ENCODE measurements at places on chromosomes 11 and 22.

GRCh38 chr11:102761646-102762238, 18.7 kb downstream of the MMP10 start:
- no peak for DNase-seq

GRCh38 chr11:95095858-95096587, 6.4 kb downstream of the ENDOD1 start:
- DNase-seq, result no peak

DNA sequence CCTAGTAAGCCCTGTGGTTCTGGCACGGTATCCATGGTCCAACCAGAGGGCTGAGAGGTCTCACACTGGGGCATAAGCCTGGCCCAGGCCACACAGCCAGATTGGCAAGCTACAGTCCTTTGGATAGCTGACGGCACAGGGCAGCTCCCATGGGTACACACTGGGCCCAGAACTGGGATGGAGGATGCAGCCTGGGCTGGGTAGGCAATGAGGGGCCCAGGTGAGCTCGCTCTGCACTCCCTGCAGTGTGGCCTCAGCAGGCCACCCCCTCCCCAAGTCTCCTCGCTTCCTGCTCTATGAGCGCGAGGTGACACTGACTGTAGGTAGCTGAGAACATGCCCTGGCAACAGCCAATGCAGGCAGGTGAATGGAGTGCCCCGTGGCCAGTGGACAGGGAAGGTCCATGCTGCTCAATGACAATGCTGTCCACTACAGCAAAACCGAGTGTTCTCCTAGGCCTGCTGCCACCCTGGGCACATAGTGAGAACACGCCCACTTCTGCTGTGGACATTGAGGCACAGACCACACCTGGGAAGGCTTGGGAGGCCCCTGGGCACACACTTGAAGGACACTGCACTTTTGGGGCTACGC, 3.8 kb downstream of the ARVCF start:
- no peak for DNase-seq

DNA sequence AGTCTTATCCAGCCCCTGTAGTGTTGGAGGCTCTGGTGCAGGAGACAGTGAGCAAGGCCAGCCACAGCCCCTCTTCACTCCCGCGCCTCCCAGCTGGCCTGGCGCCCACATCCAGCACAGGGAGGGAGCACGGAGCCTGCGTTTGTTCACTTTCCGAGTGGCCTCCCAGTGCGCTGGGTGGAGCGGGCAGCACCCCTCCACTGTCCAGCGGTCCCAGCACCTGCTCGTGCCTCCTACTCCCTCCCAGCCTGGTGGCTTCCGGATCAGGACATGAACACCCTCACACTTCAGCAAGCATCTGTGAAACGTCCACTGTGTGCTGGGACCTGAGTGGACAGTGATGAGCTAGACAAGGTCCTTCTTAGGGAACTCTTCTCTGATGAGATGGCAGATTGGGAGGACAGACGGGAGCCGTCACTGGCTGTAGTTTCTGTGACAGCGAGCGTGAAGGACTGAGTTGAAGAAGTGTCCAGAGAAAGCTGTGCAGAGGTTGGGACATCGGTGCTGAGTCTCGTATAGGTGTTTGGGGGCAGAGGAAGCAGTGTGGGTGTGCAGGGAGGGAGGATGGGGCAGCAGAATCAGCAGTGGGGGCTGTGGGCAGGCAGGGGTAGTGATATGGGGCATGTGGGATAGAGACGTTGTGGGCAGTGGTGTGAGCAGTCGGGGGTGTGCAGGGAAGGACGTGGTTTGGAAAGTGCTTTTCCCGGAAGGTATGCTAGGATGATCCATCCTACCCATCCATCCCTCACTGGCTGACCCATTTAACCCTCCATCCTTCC, 256.8 kb downstream of the TBC1D22A start:
- no peak for DNase-seq

DNA sequence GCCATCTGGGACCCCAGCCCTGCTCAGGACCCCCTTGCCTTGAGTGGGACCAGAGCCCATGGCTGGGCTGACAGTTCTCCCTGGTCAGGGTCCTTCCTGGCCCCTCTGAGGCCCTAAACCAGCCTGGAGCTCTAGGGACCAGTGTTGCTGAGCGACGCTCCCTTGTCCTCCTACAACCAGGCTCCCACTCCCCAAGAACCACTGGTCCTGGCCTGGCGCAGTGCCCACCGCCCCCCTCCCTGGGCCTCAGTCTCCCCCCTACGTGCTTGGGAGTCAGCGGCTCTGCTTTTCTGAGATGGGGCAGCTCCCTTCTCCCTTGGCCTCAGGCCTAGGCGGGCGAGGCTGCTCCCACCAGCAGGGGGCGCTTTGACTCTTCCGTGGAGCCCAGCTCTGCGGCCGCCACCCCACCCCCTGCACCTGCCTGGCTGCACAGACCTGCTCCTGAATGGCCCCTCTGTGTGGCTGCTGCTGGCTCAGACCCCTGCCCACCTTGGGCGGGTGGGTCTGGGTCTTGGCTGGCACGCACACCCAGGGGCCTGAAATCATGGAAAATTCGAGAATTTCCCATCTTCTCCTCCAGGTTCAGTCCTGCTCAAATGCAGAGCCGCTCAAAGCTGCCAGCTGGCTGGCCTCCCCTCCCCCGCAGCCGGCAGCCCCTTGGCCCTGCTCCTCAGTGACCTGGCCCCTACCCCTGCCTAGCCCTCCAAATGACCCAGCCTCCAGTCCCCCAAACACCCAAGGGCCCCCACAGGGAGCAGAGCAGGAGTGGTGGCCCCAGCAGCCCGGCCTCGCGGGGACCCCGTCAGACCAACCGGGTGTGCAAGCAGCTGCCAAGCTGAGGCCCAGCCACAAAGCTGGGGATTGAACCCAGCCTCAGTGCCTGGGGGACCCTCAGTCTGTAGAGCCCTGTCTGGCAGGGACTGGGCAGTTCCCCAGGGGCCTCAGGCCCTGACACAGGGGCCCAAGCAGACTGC, 9.1 kb downstream of the PRR33 start:
- peak; percentile 70 for DNase-seq

DNA sequence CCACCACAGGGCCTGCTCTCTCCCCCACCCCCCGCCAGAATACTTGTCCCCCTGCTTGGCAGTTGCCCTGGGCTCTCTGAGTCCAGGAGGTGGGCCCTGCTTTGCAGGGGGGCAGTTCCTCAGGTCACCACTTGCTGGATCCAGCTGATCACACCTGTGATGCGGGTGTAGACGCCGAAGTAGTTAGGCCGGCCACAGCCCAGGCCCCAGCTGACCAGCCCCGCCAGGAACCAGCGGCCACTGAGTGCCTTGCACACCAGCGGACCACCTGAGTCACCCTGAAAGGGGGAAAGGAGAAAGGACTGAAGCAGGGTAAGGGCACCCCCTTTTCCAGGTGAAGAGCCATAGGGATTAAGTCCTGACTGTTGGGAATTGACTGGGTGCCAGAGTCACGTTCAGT, 14.4 kb downstream of the KCTD17 start:
- no peak for DNase-seq

DNA sequence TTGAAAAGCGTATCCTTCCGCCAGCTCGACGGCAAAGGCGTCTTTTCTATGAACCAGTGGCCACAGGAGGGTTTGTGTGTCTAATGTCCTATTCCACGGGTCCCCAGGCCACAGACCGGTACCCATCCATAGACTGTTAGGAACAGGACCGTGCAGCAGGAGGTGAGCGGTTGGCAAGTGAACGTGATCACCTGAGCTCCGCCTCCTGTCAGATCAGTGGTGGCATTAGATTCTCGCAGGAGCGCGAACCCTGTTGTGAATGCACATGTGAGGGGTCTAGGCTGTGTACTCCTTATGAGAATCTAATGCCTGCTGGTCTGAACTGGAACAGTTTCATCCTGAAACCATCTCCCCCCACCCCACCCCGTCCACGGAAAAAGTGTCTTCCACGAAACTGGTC, 62.7 kb upstream of the KCNQ1OT1 start:
- no peak for DNase-seq
